Right renal cortex interstitium (tissue), 3 donors: ENCODE measurements at places on chromosomes 2 and 18.

GRCh38 chr2:47226923-47227220 lies 71.8 kb upstream of the STPG4 start:
- no peak for DNase-seq

- no peak for DNase-seq
Measured at GRCh38 chr2:36395866-36396265, 40.3 kb downstream of the CRIM1 start.

DNA sequence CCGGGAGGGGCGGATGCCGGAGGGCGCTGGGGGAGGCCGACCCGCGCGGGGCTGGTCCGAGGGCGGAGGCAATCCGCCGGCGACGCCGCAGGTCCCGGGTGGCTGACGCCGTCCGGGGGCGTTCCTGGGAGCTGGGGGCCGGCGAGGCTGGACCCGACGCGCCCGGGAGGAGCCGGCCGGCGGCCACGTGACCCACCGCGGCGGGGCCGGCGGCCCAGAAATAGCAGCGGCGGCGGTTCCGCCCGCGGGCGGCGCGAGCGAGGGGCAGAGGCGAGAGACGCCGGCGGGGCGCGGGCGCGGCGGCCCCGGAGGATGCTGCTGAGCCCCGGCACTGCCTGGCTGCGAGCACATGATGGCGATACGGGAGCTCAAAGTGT lies at the start of gene RAB31:
Gene RAB31 (plus strand): TSS at position 245 of the 377 bp plus-strand sequence. CDS start 105 bp downstream, at position 350.
- no peak for DNase-seq

GRCh38 chr2:3460831-3461800 lies 58.2 kb downstream of the ADI1 start:
- no peak for DNase-seq

DNA sequence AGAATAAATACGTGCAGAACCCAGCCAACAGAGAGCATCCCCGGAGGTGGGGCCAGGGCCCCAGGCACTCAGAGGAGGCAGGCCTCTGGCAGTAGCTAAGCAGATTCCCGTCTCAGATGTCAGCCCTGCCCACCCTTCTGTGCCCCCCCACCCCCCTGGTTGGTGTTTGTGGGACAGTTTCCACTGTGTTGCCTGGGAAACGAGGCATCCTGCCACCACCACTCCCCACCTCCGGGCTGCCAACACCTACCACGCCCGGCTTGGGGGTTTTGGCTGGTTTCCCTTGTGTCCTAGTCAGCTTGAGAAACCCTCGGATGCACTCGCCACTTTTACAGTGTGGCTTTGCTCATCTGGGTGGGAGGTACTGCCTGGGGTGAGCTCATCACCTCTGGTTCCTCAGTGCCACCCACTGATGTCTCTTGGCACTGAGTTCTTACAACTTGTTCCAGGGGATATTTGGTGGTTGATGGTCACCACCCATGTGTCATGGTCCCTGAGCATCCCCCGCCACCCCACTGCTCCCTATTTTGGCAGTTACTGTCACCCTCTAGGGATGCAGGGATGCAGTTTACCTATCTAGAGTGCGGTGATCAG lies 72.4 kb upstream of the YWHAQ start:
- DNase-seq = no peak

GRCh38 chr2:132830321-132830827 lies 160.4 kb upstream of the LYPD1 start:
- no peak for DNase-seq

GRCh38 chr2:193584522-193584938 lies 1389.8 kb upstream of the TMEFF2 start:
- DNase-seq = no peak

- no peak for DNase-seq
Measured at GRCh38 chr2:100207411-100207885, 65.1 kb upstream of the AFF3 start.

DNA sequence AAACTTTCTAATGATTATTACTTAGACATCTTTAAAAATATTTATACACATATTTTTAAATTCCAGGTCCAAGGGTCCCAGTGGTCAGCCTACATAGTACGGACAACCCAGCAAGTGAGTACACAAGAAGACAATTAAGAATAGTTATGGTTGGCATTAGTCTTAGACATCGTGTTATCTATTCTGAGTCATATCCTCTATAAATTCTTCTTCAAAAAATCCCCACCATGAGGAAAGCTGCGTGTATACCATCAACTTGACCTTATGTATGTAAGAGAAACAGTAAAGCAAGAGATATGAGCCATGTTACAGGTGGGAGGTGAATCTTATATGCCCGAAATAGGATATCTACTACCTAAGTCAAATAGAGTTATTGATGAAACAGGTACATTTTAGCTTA lies 1339.8 kb downstream of the DPP10 start:
- no peak for DNase-seq

GRCh38 chr2:3641841-3642421 lies 16.1 kb upstream of the ALLC start:
- DNase-seq = no peak

DNA sequence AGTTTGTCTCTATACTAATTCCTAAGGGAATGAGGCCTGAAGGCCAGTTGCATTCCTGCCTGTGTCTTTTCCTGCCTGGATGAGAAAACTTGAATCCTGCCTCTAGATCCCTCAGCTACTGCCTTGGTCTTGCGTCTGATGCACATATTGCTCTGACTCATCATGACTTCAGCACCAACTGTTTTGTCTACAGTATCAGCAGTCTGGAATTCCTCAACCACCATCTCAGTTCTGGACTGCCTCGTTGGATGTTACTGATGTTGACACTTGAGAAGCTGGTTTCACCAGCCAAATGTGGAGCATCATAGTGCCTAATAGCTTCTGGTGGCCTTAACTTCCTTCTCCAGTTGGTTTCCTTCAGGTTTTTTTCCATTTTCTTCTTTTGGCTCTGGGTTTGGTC lies 211.0 kb downstream of the CTNNA2 start:
- no peak for DNase-seq

- no peak for DNase-seq
Measured at GRCh38 chr2:44063033-44063432, 67.2 kb upstream of the LRPPRC start.

DNA sequence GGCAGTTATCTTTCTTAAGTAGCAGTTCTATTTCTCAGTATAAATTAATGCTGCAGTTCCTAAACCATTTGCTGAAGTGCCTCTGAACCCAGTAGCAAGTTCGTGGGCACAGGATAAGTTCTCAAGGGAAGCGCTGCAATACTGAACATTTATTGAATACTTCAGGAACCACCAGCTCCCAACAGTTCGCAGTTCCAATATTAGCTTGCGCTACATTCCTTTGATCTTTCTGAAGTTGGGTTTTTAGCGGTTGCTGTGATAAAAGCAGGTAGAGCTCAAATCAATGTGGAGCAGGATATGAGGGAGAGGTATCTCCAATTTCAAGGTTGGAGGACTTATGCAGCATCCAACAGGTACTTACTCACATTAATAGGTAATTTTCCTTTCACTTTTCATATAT lies 33.7 kb downstream of the PDCL3 start:
- DNase-seq = no peak

GRCh38 chr2:130346741-130347066 lies 4.0 kb downstream of the IMP4 start:
- no peak for DNase-seq

GRCh38 chr18:48827291-48828193 lies 123.2 kb downstream of the SMAD7 start:
- peak; percentile 85 for DNase-seq

GRCh38 chr2:20507166-20507692 lies 60.4 kb downstream of the RHOB start:
- DNase-seq = no peak

- no peak for DNase-seq
Measured at GRCh38 chr2:160309585-160309984, 109.5 kb upstream of the ITGB6 start.

- DNase-seq = no peak
Measured at GRCh38 chr2:11275910-11276309, 68.5 kb downstream of the ROCK2 start.

GRCh38 chr18:31646332-31647126 lies 37.9 kb downstream of the B4GALT6 start:
- no peak for DNase-seq

GRCh38 chr2:33607905-33608304 lies 8.8 kb upstream of the FAM98A start:
- no peak for DNase-seq

- DNase-seq = no peak
Measured at GRCh38 chr2:62884514-62884913, 166.1 kb upstream of the OTX1 start.

GRCh38 chr2:227204452-227204851 lies 40.0 kb downstream of the COL4A3 start:
- DNase-seq = no peak

GRCh38 chr2:185507719-185508118 lies 230.9 kb upstream of the FSIP2 start:
- DNase-seq = no peak

- DNase-seq = no peak
Measured at GRCh38 chr2:231664727-231665126, 43.6 kb upstream of the PTMA start.

- DNase-seq = no peak
Measured at GRCh38 chr2:61924895-61925663, 19.6 kb downstream of the COMMD1 start.

DNA sequence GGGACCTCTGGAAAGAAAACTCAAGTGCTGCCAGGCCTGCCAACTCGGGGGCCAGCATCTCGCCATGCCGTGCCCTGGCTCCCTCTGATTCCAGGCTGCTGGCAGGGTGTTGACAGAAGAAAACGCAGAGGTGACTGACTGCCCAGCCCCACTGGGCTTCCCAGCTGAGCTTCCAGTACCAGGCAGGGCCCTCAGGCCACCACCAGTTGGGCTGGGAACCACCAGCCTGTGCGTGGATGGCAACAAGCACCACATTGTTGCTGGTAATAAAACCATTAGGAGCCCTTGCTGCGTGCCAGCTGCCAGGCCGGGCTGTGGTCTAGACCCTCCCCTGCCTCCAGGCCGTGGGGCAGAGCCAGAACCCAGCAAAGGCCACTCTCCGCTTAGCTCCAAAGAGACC lies 9.2 kb downstream of the DNMT3A start:
- DNase-seq = no peak

GRCh38 chr2:52934323-52934898 lies 833.2 kb upstream of the CHAC2 start:
- no peak for DNase-seq

- no peak for DNase-seq
Measured at GRCh38 chr2:208366215-208367127, 40.1 kb upstream of the PTH2R start.

GRCh38 chr18:32298171-32298667 lies 108.4 kb downstream of the MEP1B start:
- DNase-seq = no peak
